ENCODE measurements at places on chromosomes 11 and 22.
A peak's percentile ranks its signal among the peaks of the same experiment; 100 is the strongest.

DNA sequence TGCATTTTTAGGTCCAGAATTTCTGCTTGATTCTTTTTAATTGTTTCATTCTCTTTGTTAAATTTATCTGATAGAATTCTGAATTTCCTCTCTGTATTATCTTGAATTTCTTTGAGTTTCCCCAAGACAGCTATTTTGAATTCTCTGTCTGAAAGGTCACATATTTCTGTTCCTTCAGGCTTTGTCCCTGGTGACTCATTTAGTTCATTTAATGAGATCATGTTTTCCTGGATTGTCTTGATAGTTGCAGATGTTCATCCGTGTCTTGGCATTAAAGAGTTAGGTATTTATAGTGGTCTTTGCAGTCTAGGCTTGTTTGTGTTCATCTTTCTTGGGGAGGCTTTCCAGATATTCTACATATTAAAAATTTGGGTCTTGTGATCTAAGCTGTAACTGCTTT, 694.8 kb upstream of the CCDC179 start:
- peak; percentile 61 for DNase-seq

DNA sequence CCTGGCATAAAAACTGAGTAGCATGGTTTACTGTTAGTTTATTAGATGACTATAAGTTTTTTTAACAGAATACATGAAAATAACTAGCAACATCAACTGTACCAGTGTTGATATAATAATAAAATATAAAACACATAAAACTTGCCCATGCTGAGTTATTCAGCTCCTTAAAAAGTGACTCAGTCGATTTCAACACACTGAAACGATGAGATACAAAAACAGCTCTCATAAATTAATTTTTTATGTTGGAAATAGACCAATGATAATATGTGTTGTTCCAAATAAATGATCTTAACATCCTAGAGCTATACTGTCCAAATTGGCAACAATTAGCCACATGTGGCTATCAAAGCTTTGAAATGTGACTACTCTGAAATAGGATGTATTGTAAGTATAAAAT, 15.9 kb downstream of the PDGFD start:
- peak; percentile 80 for DNase-seq

GRCh38 chr11:19642185-19643158, 70.2 kb upstream of the NAV2 start:
- peak; percentile 28 for DNase-seq

GRCh38 chr11:70033711-70034070, 44.4 kb upstream of the ANO1 start:
- no peak for DNase-seq

DNA sequence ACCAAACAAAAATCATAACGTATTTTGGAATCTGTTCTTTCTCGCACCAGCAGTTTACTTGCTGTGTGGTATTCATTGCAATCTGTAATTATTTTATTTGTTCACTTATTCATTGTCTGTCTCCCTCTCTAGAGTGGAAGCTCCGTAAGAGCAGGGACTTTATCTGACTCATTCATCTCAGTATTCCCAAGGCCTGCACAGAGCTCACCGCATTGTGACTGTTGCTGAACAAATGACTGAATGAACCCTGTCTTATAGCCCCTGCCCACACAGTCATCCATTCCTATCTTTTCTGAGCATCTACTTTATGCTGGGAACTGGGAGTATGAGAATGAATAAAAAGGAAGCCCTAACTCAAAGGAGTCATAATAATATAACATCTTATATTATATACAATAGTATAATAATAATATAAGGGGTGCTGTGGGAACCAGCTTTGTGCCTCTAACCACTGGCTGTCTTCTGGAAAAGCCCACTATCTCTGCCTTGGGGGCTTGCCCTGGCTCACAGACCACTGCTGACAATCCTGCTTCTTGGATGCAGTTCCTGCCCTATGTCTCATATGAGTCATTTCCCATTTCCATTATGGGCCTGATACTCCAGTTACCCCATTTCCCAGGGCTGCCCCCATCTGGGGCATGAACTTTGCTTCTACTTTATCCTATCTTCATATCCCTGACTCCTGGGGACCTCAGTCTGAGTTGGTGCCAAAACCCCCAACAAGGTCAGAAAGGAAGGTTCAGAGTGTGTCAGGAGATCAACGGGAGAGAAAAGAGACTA, 11.0 kb downstream of the XRRA1 start:
- DNase-seq, result peak; percentile 30

DNA sequence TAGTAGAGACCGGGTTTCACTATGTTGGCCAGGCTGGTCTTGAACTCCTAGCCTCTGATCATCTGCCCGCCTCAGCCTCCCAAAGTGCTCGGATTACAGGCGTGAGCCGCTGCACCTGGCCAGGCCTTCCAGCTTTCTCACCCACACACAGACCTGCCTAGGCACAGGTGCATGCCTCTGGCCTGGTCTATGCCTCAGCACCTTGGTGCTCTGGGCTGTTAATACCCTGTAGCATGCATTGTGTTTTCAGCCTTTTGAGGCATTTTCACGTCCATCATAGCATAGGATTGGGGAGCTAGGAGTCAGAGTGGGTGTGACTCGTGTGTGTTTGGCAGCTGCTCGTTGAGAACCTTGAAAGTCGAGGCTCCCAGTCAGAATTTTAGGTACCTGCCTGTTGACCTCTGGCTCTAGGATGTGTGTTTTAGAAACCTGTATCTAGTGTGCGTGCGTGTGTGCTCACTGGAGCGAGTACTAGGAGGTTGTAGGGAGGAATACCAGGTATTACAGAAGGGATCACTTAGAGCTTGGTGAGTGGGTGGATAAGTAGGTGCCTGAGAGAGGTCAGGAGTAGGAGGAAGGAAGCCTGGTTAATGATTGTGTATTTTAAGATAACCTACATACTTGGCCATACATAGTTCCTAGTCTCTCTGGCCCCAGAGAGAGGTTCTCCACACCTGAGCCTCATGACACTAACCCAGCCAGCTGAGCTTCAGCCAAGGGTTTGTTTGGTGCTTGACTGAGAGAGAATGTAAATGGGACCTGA, 20.0 kb downstream of the CRKL start:
- no peak for DNase-seq

DNA sequence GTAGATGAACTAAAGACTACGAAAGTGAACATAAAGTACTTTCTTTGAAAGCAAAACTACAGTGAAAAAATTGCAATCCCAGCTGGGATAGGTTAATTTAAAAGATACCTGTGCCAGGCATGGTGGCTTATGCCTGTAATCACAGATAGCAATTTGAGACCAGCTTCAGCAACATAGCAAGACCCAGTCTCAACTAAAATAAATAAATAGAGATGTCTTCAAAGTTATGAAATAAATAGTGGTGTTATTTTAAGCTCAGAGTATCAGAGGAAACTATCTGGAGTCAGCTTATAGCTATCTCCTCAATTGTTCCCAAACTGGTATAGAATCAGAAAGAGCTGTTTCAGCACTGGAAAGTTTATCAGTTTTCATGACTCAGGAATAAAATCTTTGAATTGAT, 17.3 kb upstream of the MMP13 start:
- no peak for DNase-seq
